ENCODE measurements at places on chromosomes 13 and 19.
A peak's percentile ranks its signal among the peaks of the same experiment; 100 is the strongest.

DNA sequence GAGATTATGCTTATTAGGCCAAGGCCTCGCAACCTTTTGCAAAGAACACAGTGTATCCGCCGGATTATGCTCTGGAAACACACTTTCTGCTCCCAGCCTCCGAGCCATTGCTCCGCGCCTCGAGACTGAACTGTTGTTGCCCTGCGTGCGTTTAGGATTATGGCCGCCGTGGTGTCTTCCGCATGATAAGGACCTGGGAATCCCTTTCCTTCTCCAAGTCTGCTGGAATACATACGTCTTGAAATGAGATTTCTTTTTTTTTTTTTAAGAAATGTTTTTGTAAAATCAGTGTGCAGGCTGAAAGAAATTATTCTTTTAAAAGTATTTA is 89.8 kb upstream of the SOX1 start:
- DNase-seq = no peak

DNA sequence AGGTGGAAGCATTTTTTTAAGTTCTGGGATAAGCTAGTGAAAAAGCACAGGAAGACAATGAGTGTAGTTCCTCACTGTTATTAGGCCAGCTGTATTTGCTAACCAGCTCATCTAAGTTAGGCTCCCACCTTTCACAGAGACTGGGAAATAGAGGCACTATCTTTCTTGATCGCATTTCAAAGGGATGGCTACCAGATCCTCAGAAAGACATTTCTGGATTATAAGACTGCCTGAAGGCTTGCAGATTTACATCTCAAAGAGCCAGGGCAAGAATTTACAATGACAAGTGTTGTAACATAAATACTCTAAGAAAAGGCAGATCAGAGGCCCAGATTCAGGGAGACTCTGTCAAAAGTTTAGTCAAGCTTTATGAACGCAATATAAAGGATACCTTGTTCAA is 1005.5 kb downstream of the PCDH9 start:
- DNase-seq = no peak

DNA sequence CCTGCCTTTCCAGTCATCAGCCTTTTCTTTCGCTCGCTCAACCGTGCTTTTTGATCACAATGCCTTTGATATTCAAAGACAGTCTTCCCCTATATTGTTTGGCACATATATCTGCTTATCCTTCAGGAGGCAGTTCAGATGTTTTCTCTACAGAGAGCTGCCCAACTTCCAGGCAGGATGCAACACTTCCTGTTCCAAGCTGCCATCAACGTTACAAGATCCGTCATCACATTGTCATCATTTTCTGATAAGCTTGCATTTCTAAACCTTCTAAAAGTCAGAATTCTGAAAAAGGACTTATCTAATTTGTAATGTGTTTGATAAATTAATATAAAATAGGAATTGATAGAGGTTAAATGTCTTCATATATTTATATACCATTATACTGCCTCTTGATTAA is 574.2 kb downstream of the TBC1D4 start:
- DNase-seq = no peak

- DNase-seq = no peak
Measured at GRCh38 chr19:51971624-51972023, 15.0 kb downstream of the ZNF350 start.

- DNase-seq = no peak
Measured at GRCh38 chr19:33207040-33207620, 13.0 kb downstream of the LRP3 start.

DNA sequence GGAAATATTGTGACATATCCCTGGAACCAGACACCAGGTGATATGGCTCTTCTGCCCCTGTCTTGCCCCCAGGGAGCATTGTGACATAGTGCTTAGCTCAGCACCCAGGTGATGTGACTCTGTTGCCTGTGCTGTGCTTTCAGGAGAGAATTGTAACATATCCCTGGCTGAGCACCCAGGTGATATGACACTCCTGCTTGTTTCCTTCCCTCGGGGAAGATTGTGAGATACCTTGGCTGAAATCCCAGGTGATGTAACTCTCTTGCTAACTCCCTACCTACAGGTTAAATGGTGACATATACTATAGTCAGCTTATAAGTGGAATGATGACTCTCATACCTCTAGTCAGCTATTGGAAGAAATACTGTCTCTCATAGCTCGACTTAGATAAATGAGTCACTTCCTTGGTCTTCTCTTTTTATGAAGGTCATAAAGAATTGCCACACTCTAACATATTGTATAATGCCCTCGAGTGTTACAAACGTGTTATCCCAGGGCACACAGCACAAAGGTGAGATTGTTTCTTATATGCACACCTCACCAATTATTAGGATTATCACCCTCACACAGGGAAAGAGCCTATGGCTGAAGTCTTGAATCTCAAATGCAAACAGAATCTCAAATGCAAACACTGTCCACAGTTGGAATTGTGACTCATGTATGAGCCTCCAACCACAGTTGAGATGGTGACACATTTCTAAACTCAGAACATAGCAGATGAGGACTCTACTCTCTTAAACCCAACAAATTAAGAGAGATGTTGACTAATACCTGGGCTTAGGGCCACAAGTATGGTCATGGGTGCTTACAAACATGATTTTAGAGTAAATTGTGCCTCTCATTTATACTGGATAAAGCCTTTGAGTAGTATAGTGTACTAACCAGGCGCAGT is 32.7 kb upstream of the ZNF254 start:
- DNase-seq = no peak

DNA sequence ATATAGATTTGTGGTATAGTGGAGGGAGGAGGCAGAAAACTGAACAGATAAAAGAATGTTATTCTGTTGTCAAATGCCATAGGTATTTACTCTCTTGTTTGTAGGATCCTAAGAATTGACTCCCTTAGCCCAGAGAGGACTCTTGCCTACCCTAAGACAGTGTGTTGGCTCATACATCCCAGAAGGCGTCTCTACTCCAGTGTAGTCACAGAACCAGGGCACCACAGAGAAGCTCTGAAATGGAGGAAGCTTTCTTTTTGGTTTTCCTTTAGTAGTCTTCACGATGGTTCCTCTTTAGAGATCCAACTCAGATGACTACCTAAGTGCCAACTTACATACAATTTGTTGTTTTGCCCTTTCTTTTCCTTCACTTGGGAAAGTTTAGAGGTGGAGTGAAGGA is 14.0 kb downstream of the GPR183 start:
- DNase-seq = no peak

- peak; percentile 73 for DNase-seq
Measured at GRCh38 chr13:74966814-74967424, 515.0 kb downstream of the TBC1D4 start.

GRCh38 chr13:27421101-27421871 is 3.1 kb upstream of the GTF3A start:
- DNase-seq = no peak

GRCh38 chr19:18645035-18645511 is 8.2 kb downstream of the KLHL26 start:
- no peak for DNase-seq

GRCh38 chr19:9139609-9140158 is 513 bp upstream of the ZNF317 start:
- no peak for DNase-seq

DNA sequence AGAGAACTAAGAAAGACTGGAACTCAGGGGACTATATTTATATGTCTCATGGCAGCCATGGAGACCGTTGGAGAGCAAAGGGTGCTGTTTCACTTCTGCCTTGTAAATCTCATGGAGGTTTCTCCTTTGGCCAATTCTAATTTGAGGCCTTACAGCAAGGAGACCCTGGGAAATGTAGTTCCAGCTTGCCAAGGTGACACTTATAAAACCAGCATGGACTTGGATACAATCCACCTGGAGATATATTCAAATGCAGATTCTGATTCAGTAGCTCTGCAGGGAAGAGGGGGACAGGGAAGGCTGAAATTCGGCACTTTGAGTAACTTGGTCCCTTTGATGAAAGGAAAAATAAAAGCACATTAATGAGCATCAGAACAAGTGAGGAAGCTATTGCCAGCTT is 90.0 kb downstream of the OXGR1 start:
- no peak for DNase-seq

- peak; percentile 42 for DNase-seq
Measured at GRCh38 chr19:43465468-43466120, at the start of gene LYPD3. Gene LYPD3 (minus strand): TSS chr19:43465608. CDS start chr19:43465571, 37 bp downstream.

All from femur (tissue), 1 donor.